Stimulated activated CD4-positive, alpha-beta T cell treated with anti-CD3 and anti-CD28 coated beads, Interleukin-1b, Interleukin-23, amount 100 ng/mL, for 1 hour (primary cell): ENCODE measurements at places on chromosomes 12 and 14.

DNA sequence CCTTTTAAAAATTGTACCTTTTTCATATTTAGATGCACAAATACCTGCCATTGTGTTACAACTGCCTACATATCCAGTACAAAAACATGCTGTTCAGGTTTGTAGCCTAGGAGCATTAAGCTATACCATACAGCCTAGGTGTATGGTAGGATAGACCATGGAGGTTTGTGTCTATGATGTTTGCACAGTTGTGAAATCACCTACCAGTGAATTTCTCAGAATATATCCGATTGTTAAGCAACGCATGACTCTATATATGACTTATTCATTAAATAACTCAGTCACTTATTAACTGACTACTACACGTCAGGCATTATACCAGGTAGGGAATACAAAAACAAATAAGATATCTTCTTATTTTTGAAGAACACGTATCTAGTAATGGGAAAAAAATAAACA lies 26.2 kb upstream of the ETNK1 start:
- no peak for DNase-seq

DNA sequence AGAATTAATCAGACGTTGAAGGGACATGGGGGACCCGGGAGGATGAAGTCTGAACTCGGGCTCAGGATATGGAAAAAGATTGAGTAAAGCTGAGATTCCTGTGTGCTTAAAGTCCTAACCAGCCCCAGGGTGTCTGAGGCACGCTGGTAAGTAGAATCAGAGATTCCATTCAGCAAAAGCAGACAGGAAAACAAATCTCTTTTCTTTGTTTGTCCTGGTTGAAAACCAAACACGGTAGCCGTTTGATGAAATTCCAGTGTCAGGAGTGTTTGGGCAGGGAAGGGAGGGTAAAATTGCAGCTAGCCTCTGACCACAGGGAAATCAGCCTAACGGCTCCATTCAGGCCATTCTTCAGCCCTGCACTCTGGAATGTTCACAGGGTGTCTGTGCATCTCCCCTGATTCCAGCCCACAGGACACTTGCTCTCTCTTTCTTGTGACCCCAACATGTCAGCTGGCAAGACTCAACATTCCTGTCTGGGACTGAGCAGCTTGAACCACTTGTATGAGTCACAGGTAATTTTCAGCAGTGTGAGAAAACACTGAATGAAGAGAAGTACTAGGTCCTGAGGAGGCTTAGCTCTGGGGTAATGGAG lies 31.0 kb downstream of the NINJ2 start:
- DNase-seq, result no peak

GRCh38 chr12:49332441-49332861 lies 4.5 kb downstream of the C1QL4 start:
- no peak for DNase-seq

GRCh38 chr12:30016540-30017055 lies 232.9 kb upstream of the TMTC1 start:
- no peak for DNase-seq

- DNase-seq, result no peak
These were observed 154.3 kb downstream of the NTF3 start for GRCh38 chr12:5586201-5586600.
